Natural killer cell treated with Interleukin-12 subunit alpha and Interleukin-12 subunit beta and Interleukin-15 and Interleukin-18, amount 100 ng/mL, for 72 hours (primary cell): ENCODE measurements at places on chromosomes 5 and 9.

- no peak for DNase-seq
These were observed 96.6 kb downstream of the LHX2 start for GRCh38 chr9:124108216-124108615.

DNA sequence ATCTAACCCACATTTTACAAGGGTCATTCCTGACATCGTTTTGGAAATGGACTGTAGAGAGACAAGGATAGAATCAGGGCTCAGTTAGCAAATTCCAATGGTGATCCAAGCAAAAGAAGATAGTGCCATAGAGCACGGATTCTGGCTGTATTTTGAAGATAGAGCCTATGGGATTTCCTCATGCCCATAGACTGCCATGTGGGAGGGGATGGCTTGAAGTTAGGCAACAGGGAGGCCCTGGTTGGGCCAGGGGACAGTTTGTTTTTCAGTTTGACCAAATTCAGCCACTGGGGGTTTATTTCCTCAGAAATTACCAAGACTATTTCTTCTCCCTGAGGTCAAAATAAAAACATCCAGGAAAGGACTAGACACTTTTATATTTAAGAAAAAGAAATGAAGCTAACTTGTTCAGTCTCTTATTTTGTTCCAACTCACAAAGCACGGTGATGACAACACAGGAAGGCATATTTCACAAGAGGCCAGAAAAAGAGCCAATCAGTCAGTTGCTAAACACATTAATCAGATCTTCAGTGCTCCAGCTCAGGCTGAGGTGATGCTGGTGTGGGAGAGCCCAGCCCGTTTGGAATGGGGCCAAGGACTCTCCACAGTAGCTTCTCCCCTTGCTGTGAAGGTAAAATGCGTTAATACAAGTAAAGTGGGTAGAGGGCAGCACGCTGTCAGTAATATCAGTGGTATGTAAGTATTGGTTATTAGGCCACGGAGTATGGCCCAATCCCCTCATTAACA, 4.4 kb upstream of the DCTN4 start:
- peak; percentile 69 for DNase-seq

GRCh38 chr5:168076561-168076991, 214.9 kb upstream of the WWC1 start:
- no peak for DNase-seq

- no peak for DNase-seq
These were observed 100.3 kb downstream of the SYK start for GRCh38 chr9:90901933-90902332.

DNA sequence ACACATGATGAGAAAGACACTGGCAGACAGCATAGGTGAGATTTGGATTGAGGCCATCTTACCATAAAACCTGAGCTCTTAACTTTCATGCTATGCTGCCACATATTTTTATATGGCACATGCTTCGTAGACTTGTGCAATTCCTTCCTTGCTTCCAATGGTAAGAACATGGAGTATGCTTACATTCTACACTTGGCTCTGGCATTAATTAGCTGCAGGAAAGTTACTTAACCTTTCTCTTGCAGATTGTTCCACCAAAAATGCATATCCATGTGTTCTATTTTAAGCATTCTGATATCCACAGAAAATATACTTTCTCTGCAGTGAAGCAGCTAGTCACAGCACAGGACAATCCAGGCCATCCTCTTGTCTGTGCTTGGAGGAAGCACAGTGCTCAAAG, 119.4 kb downstream of the MPDZ start:
- no peak for DNase-seq

DNA sequence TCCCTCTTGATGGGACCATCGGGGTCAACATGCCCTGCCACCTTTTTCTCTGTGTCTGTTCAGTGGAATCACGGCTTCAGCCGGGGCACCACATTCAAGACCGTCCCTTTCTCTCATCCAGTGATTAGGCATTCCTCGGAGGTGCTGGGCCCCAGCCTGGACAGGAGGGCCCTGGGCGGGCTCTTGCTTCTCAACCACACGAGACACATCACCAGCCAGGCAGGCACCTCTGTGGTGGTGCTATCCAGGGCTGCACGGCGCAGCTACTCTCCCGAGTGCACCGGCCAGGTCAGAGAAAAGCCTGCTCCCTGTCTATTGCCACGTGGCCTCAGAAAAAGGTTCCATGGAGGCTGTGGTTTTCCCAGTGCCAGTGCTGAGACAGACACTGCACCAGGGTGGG, 255.2 kb upstream of the IRX1 start:
- no peak for DNase-seq

- no peak for DNase-seq
These were observed 61.1 kb upstream of the HRH2 start for GRCh38 chr5:175596761-175597189.

DNA sequence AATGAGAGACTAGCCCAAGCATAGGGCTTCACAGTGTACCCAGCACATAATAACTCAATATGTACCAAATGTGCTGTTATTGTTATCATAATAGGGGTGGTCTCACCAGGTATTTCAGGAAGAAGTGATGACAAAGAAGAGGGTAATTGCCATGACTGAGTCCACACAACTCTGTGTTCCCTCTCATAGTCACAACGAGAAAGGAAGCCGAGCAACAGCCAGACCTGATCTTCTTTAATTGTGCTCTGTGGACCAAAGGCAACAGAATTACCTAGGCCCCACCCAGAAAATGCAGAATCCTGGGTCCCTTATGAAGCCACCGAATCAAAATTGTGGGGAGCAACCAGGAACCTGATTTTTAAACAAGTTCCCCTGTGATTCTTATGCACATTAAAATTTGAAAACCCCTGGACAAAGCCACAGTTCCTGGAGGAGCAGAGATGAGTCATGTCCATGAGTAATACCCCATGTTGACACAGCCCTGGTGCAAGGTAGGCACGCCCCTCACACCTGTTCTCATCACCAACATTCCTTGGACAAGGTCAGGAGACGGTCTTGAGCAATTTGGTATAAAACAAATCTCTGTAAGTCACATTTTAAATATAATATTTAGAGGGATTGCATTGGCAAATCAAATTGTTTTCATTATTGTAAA, 5.2 kb downstream of the FGF1 start:
- no peak for DNase-seq

- DNase-seq, result peak; percentile 26
These were observed 9.4 kb upstream of the CARD19 start for GRCh38 chr9:93086447-93087224.

DNA sequence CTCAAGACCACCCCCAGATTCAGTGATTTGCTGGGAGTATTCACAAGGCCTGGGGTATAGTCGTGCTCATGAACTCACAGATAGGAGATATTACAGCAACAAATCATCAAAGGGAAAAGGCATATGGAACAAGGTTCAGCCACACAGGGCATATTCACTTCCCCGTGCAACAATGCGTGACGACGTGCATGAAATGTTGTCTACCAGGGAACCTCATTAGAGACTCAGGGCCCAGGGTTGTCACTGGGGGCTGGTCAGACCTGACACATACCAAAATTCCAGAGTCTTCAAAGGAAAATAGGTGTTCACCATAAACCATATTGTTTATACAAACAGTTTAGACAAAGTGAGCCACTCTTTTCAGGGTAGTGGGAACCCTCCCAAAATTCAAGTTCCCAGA, 212.4 kb downstream of the RFK start:
- no peak for DNase-seq

DNA sequence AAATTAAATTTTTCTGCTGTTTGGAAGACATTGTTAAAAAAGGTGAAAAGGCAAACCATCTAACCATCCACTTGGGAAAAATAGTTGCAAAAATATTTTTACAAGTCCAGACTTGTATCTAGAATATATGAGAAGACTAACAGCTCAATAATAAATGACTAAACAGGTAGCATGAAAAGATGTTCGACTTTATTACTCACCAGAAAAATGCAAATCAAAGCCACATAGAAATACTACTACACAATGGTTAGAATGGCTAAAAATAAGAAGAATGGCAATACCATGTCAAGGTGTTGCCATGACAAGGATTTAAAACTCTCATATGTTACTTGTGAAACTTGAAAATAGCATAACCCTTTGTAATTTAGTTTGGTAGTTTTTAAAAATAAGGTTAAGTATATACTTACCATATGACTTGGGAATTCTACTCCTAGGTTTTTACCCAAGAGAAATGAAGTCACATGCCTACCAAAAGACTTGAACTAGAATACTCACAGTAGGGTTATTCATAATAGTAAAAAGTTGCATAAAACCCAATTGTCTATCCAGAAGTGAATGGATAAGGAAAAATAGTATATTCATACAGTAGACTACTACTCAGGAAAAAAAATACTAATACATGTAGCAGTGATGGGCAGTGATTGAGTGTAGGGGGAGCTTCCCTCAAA, 93.8 kb downstream of the VPS13A start:
- DNase-seq, result no peak

GRCh38 chr5:175857986-175858385, 13.4 kb upstream of the CPLX2 start:
- DNase-seq, result no peak

GRCh38 chr5:5767286-5767928, 344.9 kb downstream of the ICE1 start:
- DNase-seq, result no peak

- peak; percentile 69 for DNase-seq
These were observed 63.7 kb upstream of the PPP2CA start for GRCh38 chr5:134289509-134290113.

DNA sequence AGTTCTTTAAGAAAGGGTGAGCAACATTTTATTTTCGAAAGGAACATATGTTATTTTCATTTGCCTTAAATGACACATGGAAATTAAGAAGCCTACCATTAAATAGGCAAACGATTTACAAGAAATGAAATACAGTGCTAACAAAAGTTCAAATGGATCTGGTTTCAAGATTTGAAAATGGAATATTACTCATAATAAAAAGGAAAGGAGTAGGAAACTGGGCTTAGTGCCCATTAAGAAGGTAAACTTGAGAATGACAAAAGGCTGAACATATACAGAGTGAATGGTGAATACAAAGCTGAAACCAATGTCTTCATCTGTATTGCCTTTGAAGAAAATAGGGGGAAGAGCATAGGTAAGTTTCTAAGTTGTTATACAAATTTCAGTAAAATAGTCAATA, 974.2 kb upstream of the C9orf72 start:
- DNase-seq, result no peak

DNA sequence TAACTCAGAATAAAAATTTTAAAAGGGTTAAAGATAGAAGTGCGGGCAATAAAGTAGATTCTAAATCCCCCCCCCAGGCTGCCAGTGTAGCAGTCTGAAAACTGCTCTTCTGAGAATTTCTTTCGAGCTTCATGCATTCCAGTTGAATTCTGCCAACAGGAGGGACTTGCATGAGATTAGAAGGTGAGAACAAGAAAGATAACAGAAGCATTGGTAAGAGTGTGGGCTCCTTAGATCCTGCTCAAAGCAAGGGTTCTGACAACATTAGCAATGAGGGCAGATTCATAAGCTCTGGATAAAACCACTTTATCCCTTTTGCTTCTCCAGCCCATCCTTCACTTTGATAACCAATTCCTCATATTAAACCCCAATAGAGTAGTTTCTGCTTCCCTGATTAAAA, 235.9 kb upstream of the CDH6 start:
- DNase-seq, result no peak

GRCh38 chr5:148781766-148782165, 44.6 kb upstream of the ADRB2 start:
- DNase-seq, result no peak

GRCh38 chr9:27787891-27788290, 214.6 kb upstream of the C9orf72 start:
- DNase-seq, result no peak

DNA sequence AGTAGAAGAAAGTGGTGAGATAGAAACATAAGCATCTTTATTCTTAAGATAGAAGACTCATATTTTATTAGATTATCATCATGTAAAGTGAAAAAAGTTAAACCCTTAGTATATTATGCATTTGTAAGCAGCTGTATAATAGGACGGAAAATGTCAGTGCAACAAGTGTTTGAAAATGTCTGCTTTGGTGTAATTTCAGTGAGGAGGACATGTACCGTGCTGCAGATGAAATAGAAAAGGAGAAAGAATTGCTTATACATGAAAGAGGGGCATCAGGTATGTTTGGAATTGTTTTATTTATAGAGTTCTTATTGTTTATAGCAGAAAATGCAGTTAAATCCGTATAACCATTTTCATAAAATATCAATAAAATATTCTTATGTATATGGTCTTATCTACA, 8.9 kb downstream of the OTULIN start:
- DNase-seq, result no peak

- no peak for DNase-seq
These were observed 57.5 kb upstream of the ADRB2 start for GRCh38 chr5:148768806-148769415.

DNA sequence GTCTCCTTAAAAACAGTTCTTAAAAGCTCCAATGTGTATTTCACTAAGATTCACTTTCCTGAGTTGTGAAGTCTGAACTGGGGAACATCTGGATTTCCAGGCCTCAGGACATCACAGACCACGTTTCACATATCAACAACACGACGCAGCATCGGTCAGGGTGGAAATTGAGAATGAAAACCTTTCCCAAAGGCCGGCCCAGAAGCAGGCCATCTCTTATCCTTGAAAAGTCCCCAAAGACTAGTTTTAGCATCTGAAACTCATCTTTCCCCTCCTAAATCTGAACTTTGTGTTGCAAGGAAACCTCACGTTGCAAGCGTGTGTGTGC, 96.4 kb upstream of the COL5A1 start:
- no peak for DNase-seq

DNA sequence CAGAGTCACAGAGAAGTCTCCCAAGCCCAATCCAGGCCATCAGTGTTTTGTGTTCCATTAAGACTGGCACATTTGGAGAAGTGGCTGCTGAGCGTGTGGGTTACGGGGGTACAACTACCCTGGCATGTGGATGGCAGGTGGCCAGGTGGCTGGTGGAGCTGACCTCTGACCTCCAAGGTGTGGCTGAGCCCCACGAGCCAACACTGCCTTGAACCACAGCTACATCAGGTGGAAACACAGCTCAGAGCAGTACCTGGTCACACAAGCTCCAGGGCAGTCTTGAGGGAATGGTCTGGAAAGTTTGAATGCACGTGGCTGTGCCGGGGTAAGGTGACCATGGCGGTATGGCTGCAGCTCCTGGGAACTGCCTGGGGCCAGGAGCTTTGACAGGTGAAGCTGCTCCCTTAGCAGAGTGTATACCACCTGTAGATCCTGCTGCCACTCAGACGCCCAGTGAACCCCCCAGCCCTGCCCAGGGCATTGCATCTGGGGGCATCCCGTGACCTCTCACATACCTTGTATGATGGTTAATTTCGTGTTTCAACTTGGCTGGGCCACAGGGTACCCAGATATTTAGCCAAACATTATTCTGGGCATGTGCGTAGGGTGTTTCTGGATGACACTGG, 207.9 kb downstream of the GADD45G start:
- no peak for DNase-seq

- peak; percentile 72 for DNase-seq
These were observed 5.3 kb upstream of the ACO1 start for GRCh38 chr9:32378993-32379729.

DNA sequence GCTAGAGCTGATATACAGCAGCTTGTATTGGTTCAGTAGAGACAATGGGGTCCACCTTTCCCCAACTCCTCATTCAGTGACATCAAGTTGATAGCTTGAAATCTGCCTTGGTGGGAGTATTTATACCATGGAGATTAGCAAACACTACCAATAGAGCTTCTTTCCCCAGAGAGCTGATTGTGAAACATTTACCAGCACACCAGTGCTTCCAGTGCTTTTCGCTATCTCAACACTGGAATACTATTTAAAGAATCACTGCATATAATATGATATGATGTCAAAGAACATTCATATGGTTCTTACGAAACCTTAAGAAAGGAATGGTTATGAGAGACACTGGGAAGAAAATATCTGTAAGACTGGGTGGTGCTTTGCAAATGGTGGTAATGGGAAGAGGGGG, 21.8 kb upstream of the RNF145 start:
- DNase-seq, result no peak

- no peak for DNase-seq
These were observed 281.9 kb downstream of the NSG2 start for GRCh38 chr5:174327317-174327864.

- no peak for DNase-seq
These were observed 96.5 kb upstream of the CAST start for GRCh38 chr5:96565582-96566265.
